Inflammatory macrophage treated with lipopolysaccharide for 1 hour (primary cell): ENCODE measurements at places on chromosomes 5 and 9.

DNA sequence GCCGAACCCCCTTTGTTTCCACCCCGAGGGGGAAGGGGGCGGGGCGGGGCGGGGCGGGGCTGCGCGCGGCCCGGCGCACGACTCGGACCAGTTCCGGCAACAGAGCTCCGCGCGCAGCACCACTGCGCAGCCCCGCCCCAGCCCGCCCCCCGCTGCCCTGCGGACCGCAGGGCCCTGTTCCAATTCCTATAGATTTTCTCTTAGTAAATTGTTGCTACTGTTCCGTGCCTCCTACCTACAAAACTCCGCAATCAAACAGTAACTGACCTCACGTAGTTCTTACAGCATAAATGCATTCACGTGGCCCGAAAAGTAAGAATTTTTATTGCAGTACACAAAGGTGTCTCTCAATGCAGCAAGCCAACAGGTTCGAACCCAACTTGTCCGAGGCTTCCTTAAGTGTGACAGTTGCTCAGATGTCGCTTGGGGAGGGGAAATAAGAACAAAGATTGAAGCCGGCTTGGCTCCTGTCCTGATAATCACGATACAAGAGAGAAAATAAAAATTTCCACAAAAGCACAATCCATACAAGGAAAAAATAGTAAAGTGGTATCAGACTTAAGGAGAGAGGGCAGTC lies 1.2 kb upstream of the RNF38 start:
- peak; percentile 68 for DNase-seq

DNA sequence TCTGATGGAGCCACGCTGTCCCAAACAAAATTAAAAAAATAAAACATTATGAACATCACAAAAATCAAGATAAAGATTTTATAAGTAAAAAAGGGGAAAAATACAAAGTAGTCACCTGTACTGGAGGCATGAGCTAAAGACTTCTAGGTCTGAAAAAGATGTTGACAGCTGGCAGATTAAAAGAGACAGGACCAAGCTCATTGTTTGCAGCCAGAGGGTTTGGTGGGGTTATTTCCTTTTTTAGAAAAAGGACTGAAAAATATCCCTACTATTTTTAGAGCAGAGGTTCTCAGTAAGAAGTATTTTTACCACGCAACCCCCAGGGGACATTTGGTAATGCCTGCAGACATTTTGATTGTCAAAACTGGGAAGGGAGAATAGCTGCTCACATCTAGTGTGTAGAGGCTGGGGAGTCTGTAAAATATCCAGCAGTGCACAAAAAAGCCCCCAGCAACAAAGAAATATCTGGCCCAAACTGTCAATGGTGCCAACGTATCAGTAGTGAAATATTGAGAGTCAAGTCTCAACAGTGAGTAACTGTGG lies 353.4 kb downstream of the TLE1 start:
- no peak for DNase-seq

DNA sequence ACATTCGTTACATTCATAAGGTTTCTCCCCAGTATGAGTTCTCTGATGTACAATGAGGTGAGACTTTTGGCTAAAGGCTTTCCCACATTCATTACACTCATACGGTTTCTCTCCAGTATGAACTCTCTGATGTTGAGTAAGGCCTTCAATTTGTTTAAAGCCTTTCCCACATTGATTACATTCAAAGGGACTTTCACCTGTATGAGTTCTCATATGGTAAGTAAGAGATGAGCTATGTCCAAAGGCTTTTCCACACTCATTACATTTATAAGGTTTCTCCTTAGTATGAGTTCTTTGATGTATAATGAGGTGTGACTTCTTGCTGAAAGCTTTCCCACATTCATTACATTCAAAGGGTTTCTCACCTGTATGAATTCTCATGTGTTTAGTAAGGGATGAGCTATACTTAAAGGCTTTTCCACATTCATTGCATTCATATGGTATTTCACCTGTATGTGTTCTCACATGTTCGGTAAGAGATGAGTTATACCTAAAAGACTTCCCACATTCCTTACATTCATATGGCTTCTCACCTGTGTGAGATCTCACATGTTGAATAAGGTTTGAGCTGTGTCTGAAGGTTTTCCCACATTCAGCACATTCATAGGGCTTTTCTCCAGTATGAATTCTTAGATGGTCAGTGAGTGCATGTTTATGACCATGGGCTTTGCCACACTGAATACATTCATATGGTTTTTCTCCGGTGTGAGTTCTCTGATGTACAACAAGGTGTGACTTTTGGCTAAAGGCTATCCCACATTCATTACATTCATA lies 13.5 kb downstream of the ZFP37 start:
- DNase-seq = no peak

DNA sequence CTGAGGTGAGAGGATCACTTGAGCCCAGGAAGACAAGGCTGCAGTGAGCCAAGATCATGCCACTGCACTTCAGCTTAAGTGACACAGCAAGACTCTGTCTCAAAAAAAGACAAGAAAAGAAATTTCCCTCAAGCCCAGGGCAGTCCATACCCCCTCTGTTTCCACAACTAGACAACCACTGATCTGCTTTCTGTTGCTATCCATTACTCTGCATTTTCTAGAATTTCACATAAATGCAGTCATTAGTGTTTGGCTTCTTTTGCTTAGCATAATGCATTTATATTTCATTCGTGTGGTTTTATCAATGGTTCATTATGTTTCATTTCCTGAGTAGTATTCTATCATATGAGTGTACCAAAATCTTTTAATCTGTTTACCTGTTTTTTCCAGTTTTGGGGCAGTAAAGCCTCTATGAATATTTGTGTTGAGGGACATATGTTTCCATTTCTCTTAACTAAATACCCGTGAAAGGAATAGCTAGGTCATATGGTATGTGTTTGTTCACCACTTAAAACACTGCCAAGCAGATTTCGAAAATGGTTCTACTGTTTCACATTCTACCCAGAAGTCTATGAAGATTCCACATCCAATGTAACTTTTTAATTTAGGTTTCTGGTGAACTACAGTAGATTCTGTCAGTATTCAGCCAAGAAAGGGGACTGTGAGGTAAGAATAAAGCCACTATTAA lies 271.8 kb downstream of the ZNF608 start:
- no peak for DNase-seq

GRCh38 chr5:141878711-141879425 lies 658 bp upstream of the PCDH1 start:
- peak; percentile 97 for DNase-seq

GRCh38 chr5:73985145-73985544 lies 359.1 kb downstream of the ARHGEF28 start:
- no peak for DNase-seq

DNA sequence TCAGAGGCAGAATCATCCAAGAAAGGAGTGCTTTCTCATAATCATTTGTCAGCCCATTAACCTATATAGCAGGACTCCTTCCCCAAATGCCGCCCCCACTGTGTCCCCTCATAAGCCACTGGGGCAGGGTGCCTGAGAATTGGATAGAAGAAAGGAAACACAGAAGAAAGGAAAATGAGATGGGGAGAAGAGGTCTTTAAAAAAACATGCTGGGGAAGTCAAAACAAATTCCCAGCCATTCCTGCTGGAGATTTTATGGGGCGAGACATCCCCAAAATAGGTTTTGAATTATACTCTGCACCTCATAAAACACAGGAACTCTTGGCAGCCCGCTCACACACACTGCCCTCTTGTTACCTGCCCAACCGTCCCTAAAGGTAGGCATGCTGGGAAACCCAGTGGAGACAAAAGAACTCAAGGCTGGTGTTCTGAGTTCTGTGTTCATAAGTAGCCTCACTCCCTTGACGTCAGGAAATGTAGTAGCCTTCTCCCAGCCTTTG lies 19.7 kb downstream of the ASTN2 start:
- no peak for DNase-seq

- no peak for DNase-seq
Measured at GRCh38 chr5:140611020-140611521, 21.9 kb downstream of the CD14 start.

- DNase-seq = no peak
Measured at GRCh38 chr9:93235300-93235960, 51.5 kb downstream of the WNK2 start.

GRCh38 chr9:13088720-13089427 lies 190.6 kb downstream of the MPDZ start:
- peak; percentile 7 for DNase-seq

DNA sequence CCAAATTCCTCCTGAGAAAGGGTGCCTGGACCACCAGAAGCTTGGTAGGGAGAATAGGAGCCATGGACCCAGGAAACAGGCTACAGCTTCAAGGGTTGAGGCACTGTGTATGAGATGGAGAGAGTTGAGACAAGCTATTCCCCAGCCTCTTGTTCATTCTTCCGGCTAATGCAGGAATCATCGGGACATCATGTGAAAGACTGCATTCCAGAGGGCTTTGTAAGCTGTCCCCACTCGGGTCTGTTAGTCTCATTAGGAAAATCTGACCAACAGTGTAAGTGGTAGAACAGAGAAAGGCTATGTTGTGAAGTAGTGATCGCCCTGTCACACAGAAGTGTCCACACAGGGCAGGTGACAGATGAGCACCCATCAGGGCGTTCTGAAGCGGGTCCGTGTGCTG lies 81.4 kb downstream of the GABBR2 start:
- DNase-seq = no peak

DNA sequence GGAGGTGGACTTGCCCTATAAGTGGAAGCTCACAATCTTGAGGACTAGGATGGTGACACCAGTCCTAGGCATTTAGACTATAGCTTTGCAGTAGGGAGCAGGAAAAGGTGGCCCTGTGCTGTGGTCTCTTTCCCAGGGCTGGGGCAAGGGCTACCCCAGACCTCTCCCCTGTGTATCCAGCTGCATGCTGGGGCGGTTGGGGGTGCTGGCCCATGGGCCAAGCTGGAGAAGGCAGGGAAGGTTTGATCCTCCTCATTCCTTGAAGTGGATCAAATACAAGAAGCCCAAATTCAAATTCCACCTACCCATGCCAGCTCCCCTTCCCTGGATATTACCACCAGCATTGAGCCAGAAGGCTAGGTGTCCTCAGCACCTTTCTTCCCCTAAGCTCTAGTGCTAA lies 2.2 kb upstream of the PTGS1 start:
- DNase-seq = no peak

GRCh38 chr5:15798006-15798405 lies 298.0 kb downstream of the FBXL7 start:
- no peak for DNase-seq
